ENCODE measurements at places on chromosomes 1 and 21. TPM values are rescaled to one million over a fixed set of nuclear protein-coding genes. Genes with fewer than 3 reads are reported as not detected.
A peak's percentile ranks its signal among the peaks of the same experiment; 100 is the strongest.

PDZK1IP1 gene
- not detected for total RNA-seq

GADD45A gene
- 84.2 TPM for total RNA-seq

DNA sequence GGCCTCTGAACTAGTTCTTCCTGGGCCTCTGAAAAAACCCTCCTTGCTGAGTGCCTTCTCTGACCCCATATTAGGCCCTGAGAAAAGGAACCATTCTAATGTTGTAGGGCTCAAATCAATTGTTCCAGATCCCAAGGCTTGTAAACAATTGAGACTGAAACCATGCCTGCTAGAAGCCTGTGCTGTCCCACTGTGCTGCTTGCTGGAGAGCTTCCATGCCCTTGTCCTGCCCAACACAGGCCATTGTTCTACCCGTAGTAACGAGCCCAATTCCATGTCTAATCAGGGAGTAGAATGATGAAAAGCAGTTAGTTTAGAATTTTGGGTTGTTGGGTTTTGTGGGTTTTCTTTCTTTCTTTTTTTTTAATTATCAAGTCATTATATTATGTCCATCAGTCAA is 47.4 kb downstream of the ZNF281 start:
- no peaks in the 10 kb centered on the region for H3K36me3 ChIP-seq
- H3K4me1 ChIP-seq: no peaks in the 10 kb centered on the region
- no peak overlapping the region for H3K4me3 ChIP-seq
- DNase-seq: no peak
- H3K27me3 ChIP-seq: no peaks in the 10 kb centered on the region
- no peak overlapping the region for H3K27ac ChIP-seq

GRCh38 chr1:153553096-153553495 is 4.0 kb upstream of the S100A3 start:
- DNase-seq: no peak
- no peaks in the 10 kb centered on the region for H3K36me3 ChIP-seq
- no peak overlapping the region for H3K27ac ChIP-seq
- no peaks in the 10 kb centered on the region for H3K27me3 ChIP-seq
- peaks cover 12% of the 10 kb centered on the region for H3K4me1 ChIP-seq
- no peak overlapping the region for H3K4me3 ChIP-seq

S100A3 gene
- 1.8 TPM for total RNA-seq

XCL1 gene
- total RNA-seq: 0.53 TPM

DNA sequence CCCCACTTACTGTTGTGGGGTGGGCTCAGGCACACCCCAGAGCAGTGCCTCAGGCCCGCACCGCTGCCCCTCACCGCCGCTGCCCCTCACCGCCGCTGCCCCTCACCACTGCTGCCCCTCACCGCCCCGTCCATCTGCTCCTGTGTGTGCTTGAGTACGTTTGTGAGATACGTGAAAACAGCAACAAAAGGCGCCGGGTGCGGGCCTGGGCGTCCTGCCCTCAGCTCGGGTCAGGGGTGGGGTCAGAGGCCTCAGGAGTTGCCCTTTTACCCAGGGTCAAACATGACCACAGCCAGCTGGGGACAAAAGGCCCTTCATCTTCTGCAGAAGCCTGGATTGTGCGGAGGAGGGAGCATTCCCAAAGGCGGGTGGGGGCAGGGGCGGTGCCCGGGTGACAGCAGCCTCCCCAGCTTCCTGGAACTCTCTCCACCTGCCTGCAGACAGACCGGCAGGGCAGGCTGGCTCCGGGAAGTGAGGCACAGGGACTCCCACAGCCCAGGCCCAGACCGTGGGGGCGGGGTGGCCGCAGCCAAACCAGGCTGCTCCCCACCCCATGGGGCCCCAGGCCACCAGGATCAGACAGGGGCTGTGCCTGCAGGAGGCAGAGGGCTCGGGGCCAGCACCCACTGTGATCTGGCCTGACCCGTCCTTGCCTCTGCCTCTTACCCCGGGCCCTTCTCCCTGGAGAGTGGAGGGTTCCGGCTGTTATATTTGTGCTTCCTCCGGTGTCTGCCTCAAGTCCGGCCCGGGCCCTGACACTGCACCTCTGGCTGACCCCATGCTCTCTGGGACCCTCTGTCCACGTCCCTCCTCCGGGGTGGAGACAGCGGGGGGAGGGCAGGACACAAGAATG is 2.3 kb upstream of the VWA1 start:
- peak overlapping the region; percentile 79 for H3K27ac ChIP-seq
- DNase-seq: peak; percentile 56
- H3K4me3 ChIP-seq: no peak overlapping the region
- H3K4me1 ChIP-seq: peaks cover 50% of the 10 kb centered on the region
- peaks cover 2% of the 10 kb centered on the region for H3K27me3 ChIP-seq

TMPRSS2 gene
- total RNA-seq: not detected

DNA sequence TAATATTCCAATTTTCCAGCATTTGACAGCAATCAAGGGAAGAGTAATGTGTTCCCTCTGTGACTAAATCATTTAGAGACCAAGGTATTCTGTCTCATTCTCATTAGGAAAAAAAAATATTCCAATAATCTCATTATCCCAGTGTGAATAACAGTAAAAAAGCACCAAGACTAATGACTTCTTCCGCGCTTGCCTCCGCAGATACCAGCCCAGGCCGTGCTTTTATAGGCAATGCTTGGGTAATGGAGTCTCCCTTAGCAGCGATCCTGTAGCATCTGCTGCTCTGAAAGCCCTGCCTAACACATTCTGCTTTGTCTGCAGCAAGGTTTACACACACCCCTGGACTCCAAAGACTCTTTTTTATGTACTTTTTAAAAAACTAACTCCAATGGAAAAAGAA is 470.0 kb upstream of the CAMK1G start:
- H3K27me3 ChIP-seq: no peaks in the 10 kb centered on the region
- no peak for DNase-seq
- H3K4me1 ChIP-seq: no peaks in the 10 kb centered on the region
- no peaks in the 10 kb centered on the region for H3K36me3 ChIP-seq

DNA sequence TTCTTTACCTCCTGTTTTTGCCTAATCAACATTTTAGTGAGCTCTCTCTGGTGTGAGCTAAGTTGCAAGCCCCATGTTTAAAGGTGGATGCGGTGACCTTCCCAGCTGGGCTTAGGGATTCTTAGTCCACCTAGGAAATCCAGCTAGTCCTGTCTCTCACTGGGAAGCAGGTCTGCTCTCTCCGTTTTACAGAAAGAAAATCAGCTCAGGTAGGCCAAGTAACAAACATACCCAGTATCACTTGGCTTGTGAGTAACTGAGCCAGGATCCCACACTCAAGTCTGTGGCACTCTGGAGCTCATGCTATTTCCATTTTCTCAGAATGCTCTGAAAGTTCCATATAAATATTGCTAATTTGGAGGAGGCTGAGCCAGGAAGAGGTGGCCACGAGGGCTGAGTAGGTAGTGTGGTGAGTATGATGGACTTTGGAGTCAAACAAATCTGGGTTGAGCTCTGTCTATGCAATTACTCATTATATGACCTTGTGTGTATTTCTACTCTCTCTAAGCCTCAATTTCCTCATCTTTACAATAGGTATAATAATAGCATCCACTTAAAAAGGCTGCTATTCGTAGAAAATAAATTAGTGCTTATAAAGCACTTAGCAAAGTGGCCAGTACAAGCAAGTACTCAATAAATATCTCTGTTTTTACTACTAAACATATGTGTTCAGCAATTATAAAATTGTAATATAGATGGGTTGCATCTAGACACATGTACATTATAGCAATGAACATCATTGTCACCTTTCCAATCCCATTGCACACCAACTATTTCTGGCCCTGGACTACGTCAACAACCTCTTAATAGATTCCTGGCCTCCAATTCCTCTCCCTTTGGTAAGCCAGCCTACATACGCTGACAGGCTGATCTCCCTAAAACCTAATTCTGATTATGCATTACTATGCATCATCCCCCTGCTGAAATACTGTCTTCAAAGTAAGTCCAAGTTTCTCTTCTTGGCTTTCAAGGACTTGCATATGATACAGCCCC is 32.7 kb upstream of the DHCR24 start:
- no peak overlapping the region for H3K27ac ChIP-seq
- no peaks in the 10 kb centered on the region for H3K4me1 ChIP-seq
- H3K27me3 ChIP-seq: no peaks in the 10 kb centered on the region
- no peaks in the 10 kb centered on the region for H3K36me3 ChIP-seq

GRCh38 chr21:37219761-37220432 is 47.2 kb downstream of the VPS26C start:
- no peak for DNase-seq
- H3K27me3 ChIP-seq: no peaks in the 10 kb centered on the region
- peaks cover 17% of the 10 kb centered on the region for H3K36me3 ChIP-seq
- no peaks in the 10 kb centered on the region for H3K4me1 ChIP-seq
- no peak overlapping the region for H3K27ac ChIP-seq

HMGCS2 gene
- not detected for total RNA-seq

- H3K27ac ChIP-seq: no peak overlapping the region
- H3K4me3 ChIP-seq: no peak overlapping the region
- H3K27me3 ChIP-seq: no peaks in the 10 kb centered on the region
- no peak for DNase-seq
These were observed 165.5 kb downstream of the ZSCAN20 start for GRCh38 chr1:33637846-33638440.

- DNase-seq: no peak
- H3K27me3 ChIP-seq: no peaks in the 10 kb centered on the region
- no peaks in the 10 kb centered on the region for H3K4me1 ChIP-seq
- H3K27ac ChIP-seq: no peak overlapping the region
- no peaks in the 10 kb centered on the region for H3K36me3 ChIP-seq
- no peak overlapping the region for H3K4me3 ChIP-seq
These were observed 347.3 kb downstream of the DPYD start for GRCh38 chr1:97573553-97573952.
